ENCODE measurements at places on chromosomes 12 and 14.

GRCh38 chr14:70086685-70087379, 101.9 kb downstream of the SLC8A3 start:
- DNase-seq: peak; percentile 79

DNA sequence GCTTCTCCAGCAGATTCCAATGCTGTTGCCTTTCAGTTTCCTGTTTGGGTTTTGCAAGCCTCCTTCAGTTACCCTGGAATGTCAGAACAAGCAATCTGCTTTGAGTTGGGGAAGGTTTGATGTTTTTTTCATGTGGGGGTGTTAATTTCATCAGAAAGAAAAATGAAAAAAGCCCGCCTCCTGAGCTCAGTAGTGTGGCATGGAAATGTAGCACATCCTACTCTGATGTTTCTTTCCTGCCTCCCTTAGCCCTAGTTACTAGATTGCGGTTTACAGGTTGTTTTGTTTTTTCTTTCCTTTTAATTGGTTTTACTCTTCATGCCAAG, 22.6 kb downstream of the IFNG-AS1 start:
- no peak for DNase-seq

GRCh38 chr14:23645504-23645811, 9.3 kb downstream of the DHRS2 start:
- no peak for DNase-seq

- DNase-seq: no peak
These were observed 423.4 kb downstream of the ZFP36L1 start for GRCh38 chr14:68369281-68370056.

- no peak for DNase-seq
These were observed 93.6 kb downstream of the TXNDC16 start for GRCh38 chr14:52458721-52459085.

- peak; percentile 54 for DNase-seq
These were observed 31.2 kb downstream of the TAS2R7 start for GRCh38 chr12:10771132-10771733.

- no peak for DNase-seq
These were observed 11.4 kb upstream of the SPSB2 start for GRCh38 chr12:6884539-6884938.

DNA sequence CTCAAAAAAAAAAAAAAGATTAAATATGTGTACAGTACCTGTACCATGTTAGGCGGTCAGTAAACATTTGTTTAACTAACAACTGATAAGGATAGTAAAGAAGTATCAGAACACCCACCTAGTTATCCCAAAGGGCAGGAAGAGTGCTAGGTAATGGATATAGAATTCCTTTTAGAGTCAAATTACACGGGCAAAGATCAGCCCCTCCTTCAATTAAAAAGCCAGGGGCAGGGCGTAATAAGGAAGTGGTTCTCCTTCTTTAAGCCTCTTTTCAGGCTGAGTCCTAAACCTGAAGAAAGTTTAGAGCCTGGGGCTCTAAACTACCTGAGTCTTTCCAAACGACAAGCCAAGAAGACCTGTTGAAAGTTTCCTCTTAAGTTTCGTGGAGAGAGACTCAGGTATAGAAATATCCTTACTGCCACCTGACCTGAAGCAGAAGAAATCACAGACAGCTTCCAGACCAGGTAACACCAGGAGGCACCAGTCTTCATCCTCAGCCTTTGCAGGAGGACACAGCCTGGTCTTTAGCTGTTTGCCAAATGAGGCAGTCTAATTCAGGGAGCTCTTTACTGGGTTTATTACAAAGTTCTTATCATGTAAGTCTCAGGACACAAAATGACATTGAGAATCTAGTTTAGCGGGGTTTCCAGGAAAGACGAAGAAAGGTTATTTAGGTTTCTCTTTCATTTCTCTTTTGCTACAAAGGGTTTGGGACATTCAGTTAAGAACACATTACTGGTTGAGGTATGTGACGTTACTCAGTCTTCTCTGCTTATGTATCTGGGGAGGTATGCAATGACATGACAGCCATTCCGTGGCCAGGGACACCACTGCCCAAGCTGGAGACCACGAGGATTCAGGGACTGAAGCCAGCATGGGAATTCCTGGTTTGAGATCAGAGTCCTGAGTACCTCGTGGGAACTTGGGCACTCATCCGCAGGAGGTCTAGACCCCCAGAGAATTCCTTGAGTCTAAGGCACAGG, at the start of gene BCL2L14:
Gene BCL2L14 (plus strand): TSS at position 266 of the 983 bp plus-strand sequence. CDS start 8,367 bp downstream, outside the sequence.
- DNase-seq: no peak

- peak; percentile 24 for DNase-seq
These were observed 1.1 kb downstream of the IPO8 start for GRCh38 chr12:30694412-30695198.

DNA sequence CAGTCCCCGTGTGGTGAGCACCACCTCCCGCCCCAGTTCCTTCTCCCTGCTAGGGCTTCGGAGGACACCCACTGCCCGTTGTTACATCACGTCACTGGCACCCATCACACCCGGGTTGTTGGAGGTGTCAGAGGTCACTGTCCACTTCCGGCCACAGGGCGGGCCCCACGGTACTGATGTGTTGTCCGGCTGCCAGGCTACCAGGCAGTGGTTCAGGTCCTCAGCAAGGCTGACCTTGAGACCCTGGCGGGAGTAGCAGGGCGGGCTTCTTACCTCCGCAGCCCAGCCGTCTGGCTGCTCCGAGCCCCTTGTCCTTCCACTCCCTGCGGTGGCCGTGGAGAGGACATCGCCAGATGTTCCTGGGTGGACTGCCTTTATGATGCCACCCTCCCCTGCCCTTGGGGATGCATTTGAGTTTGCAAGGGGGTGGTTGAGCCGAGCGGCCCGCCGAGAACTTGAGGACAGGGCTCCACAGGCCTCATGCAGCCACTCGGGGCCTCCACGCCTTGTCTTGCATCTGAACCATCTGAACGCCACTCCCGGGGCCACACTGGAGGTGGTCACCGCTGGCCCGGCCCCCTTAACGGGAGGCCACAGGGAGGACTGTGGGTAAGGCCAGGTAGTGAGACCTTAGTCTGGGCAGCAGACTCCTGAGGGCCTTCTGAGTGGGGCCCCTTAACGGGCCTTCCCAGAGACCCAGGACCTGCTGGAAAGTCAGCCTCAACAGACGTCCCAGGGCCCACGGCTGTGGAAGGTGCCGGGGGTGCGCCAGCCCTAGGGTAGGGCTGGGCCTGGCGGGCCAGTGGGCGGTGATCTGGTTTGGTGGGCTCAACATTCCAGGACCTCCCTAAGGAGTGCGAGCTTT, 27.1 kb upstream of the PLD4 start:
- no peak for DNase-seq

DNA sequence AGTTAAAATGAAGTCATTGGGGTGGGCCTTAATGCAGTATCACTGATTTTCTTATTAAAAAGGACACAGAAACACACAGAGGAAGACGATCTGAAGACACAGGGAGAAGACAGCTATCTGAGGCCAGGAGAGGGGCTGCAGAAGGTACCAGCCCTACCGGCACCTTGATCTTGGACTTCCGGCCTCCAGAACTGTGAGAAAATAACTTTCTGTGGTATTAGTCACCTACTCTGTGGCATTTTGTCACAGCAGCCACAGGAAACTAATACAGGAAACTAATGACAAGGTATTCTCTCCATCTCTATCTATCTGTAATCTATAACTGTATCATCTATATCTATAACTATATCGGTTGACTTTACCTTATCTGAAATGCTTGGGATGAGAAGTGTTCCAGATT, 1149.5 kb downstream of the BCL11B start:
- no peak for DNase-seq

- peak; percentile 51 for DNase-seq
These were observed 33.6 kb downstream of the SDR9C7 start for GRCh38 chr12:56900583-56900982.

DNA sequence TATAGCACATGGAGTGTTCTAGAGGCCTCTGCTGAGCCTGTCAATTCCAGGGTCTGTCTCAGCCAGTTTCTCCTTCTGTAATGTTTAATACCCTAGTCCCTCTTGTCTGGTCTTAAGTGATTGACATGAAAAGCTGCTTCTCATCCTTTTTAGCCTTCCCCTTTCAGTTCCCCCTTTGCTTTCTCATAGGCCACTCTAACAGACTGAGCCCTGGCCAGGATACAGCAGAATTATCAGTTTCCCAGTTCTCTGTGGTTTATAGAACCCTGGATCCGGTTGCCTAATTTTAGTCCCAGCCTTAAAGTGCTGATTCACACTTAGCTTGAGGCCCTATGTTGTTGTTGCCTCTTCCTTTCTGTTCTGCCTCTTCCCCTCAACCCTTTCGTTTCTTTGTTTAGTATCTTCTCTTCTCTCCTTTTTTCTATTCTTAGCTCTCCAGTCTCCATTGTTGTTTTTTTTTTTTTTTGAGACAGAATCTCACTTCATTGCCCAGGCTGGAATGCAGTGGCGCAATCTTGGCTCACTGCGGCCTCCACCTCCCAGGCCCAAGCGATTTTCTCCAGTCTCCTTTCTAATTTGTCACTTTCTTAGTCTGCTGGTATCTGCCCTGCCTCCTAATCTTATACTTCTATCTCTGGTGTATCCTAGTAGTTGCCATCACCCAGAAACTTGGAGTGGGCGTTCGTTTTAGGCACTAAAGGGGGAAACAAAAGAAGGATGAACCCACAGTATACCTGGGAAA, 2.9 kb upstream of the BIN2 start:
- peak; percentile 88 for DNase-seq

DNA sequence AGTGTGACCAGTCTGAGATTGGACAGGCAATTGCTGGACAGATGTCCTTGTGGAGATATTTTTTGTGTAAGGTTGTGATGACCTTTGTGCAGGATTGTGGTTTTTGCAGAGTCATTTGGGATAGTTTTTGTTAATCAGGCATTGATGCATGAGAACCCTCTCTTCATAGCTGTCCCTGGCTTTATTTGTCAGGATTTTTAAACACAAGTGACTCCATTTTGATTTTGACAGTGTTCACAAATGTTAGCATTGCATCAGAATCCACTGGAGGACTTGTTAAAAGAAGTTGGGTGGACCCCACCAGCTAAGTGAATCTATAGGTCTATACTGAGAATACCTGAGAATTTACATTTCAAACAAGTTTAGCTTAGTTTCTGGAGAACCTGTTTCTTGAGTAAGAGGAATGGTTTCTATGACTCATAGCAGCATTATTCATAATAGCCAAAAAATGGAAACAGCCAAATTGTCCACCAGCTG, 11.8 kb downstream of the FNTB start:
- no peak for DNase-seq

DNA sequence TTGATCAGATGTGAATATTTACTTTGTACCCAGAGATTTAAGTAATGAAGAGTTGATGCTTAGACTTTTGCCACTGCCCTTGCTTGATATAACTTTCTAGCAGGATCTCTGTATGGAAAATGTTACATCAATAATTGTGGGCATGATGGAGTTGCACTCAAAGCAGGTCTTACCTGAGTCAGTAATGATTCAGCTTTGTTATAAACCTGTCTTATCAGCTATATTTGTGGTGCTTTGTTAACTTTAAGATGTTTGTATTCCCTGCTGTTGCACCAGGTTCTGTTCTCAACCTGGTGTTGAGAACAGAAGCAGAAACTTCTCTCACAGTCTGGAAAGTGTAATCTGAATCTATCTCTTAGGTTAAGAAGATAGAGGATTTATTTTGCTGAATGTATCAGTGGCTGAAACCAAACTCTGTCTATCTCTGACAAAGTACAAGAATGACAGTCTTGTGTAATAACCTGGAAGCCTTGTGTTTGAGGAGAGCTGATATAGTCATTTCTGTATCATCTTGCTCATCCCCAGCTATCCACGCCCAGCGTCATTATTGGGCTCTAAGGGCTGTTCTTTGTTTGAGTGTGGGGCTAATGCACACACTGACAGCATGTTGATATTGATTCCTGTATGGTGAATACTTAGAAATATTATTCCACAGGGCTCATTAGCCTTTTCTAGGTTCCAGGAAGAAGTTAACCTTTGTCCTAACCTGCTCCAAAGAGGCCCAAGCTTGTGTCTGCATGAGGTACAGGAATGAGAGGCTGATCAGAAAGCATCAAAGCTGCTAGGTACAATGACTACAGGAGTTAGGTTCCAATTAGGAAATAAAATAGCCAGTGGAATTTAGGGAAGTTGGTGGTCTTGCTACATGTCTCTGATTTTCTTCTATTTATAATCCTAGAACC, 3.6 kb downstream of the AKAP6 start:
- DNase-seq: no peak

- DNase-seq: no peak
These were observed 26.5 kb downstream of the NTF3 start for GRCh38 chr12:5458229-5459050.

- no peak for DNase-seq
These were observed 266.0 kb upstream of the BTG1 start for GRCh38 chr12:92411687-92412086.

GRCh38 chr14:64703395-64704142, 655 bp upstream of the PLEKHG3 start:
- no peak for DNase-seq

All from hematopoietic multipotent progenitor cell treated with erythropoietin and hydrocortisone succinate and interleukin-3 and kit ligand, for 8 days (in vitro differentiated cells).